ENCODE measurements at places on chromosomes 1 and 21.

DNA sequence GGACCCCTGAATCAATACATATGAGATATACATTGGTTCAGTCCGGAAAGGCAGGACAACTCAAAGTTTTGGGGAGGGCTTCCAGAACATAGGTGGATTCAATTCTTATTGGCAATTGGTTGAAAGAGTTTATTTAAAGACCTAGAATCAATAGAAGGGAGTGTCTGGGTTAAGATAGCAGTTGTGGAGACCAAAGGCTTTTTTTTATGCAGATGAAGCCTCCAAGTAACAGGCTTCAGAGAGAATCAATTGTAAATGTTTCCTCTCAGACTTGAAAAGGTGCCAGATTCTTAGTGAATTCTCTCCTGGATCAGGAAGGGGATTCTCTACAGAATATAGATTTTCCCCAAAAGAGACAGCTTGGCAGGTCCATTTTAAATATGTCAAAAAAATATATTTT, 27.0 kb upstream of the CD5L start:
- DNase-seq = no peak

DNA sequence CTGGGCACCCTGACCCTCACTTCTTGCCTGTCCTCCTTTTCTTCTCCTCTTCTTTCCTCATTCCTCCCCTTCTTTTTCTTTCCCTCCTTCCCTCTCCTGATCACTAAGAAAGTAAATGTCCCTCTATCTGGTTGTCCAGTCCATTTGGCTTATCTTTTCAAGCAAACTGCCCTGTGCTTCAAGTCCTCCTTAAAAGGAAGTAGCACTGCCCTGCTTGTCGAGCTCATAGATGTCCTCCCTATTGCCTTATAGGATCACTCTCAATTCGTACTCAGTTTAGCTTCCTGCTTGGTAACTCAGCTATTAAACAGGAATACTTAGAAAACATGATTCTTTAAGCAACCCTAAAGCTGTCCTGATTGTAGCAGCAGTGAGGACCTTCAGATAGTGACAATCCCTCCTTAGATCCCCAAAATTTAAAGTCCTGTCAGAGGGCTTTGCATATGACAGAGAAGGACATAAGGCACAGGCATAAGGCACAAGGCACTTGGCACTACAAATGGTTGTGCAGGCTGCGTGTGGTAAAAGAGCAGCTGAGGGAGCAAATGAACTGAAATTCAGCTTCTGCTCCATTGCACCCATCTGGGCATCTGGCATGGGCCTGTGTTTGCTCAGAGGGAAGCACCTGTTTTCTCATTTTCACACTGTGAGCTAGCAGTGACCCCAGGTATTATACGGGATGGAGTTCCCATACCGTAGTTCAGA, 26.1 kb upstream of the SLAMF6 start:
- no peak for DNase-seq

DNA sequence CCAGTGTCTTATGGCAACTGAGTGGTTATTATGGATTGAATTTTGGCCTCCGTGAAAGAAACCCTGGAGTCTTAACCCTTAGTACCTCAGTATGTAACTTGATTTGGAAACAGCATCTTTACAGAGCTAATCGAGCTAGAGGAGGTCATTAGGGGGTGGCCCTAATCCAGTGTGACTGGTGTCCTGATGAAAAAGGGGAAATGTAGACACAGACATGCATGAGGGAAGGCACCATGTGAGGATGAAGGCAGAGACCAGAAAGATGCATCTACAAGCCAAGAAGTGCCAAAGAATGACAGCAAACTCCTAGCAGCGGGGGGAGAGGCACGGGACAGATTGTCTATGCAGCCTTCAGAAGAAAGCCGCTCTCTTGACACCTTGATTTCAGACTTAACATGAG, 14.7 kb downstream of the DOP1B start:
- no peak for DNase-seq

DNA sequence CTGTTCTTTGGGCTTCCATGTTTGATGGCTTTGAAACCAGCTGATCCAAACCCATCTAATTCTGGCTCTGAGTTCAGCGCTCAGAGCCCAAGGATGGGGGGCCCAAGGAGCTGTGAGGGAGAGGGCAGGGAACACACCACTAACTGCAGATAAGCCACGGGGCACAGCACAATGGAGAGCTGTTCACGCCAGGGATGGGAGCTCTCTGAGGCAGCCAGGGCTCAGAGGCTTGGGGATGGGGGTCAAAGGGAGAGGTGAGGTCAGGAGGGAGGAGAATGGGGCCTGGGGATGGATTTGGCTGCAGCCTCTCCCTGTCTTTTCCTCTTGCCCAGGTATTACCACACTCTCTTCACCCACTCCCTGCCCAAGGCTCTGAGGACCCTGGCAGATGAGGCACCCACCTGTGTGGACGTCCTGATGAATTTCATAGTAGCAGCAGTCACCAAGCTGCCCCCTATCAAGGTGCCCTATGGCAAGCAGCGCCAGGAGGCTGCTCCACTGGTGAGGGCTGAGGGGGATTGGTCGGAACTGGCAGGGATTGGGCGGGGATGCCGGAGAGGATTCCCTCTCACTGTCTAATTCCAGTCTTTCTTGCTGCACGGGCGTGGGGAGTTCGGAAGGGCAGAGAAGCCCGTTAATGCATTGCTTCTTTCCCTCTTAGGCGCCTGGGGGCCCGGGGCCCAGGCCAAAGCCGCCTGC, 11.3 kb downstream of the SLC30A2 start:
- no peak for DNase-seq

DNA sequence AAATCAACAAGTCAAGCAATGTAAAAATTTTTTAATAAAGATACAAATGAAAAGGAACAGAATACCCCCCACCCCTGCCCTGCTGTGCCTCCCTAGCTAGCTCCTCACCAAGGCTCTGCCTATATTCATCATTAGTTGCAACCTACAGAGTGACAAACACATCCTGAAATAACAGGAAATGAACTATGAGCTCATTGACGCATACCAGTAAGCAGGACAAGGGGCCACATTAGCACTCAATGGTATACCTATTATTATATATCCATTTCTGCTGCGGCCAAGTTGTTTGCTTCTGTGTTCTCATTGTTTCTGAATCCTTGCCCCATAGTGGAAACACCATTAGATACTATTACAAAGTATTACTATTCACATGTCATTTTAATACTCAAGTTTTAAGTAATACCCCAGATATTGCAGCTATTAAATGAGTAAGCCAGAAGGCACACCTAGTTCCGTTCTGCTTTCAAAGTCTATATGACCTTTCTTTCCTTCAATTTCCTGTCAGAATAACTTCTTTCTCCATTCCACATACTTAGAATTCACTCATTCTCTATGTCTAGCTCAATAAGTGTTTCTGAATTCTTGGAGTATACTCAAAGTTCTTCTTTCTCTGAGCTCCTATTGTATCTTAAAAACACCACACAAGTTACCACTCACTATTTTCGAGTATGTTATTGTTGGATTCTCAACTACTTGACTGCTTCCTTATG, 1214.9 kb downstream of the PLA2G4A start:
- no peak for DNase-seq

- DNase-seq = no peak
Measured at GRCh38 chr1:48552420-48552819, 80.4 kb upstream of the SPATA6 start.

DNA sequence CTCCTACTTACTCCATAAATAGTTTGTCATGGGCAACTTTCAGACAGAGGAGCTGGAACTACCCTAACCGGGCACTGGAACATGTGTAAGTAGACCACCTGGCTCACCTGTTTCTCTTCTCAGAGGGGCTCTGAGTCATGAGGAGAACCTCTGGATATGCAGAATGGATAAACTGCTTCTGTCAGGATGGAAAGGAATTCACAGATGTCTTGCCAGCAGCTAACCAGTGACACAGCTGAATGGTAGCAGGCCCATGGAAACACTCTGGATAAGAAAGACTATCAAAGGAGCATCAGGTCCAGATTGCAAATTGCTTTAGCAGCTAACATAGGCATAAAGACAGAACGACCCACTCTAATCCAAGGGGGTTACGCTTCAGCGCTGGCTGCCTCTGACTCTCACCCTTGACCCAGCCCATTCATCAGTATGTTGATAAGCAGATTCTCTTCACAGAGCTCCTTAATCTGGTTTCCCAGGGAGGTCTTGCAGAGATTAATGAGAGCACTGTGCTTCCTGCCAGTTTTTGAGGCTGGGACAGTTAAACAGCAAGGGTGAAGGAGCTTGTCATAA, 54.2 kb downstream of the HIVEP3 start:
- no peak for DNase-seq

DNA sequence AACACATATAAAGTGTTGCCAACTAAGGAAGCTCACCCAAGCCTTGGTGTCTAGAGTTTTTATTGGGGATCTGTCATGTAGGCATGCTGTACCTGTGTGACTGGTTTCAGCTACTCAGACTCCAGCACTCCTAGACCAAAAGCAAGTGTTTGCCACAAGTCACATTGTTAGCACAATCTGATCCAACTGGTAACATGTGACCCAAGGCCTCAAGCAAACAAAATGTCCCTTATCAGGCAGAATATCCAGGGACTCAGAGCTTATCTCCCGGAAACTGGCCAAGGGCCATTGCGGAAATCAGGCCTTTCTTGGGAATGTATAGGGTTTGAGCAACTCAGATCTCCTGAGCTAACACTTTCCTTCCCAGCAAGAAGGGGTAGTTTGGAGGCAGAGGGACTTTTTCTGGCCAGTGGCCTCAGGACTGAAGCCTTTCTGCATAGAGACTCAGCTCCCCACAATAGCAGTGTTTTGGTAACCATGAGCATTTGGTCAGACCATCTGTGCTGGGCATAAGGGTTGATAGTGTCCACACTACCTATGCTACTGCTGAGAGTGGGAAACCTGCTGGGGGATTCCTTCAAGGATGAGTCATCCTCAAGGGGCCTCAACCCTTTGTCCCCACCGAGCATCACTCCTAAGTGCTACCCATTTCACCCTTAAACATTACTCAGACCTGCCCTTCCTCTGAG, 29.6 kb downstream of the NHLH2 start:
- DNase-seq = no peak

DNA sequence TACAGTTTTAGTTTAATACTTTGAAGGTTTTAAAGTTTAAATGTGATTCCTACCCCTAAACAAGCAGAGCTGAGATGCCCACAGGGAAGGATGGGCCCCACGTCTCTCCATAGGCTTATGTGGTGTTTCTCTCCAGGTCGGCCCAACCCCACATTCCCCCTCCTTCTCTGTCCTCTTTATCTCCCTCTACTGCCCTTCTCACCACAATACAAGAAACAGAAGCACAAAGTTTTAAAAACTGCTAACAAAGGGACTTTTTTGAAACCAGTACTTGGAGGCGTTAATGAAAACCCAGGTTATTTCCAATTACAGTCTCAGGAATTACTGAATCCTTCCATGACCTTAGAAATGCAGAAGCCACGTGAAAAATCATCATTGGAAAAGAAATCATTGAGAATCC, 324.0 kb downstream of the NTNG1 start:
- DNase-seq = no peak
